ENCODE measurements at places on chromosomes 12 and 14.

DNA sequence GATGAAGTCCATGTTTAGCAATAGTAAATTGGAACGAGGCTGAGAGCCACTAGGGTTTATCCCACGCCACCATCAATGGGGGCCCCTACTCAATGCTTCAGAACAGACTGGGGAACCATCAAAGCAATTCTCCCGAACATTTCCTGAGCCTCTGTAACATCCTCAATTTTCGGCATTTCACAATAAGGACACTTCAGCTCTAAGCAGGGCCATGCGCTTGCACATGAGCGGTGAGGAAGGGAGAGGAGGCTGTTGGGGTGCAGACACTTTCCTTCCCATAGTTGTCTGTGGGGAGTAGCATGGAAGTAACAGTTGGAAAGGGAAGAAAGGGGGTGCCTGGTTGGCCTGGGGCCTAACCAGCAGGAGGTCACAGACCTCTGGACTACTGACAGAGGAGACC is 129.9 kb upstream of the PRMT8 start:
- DNase-seq = no peak

DNA sequence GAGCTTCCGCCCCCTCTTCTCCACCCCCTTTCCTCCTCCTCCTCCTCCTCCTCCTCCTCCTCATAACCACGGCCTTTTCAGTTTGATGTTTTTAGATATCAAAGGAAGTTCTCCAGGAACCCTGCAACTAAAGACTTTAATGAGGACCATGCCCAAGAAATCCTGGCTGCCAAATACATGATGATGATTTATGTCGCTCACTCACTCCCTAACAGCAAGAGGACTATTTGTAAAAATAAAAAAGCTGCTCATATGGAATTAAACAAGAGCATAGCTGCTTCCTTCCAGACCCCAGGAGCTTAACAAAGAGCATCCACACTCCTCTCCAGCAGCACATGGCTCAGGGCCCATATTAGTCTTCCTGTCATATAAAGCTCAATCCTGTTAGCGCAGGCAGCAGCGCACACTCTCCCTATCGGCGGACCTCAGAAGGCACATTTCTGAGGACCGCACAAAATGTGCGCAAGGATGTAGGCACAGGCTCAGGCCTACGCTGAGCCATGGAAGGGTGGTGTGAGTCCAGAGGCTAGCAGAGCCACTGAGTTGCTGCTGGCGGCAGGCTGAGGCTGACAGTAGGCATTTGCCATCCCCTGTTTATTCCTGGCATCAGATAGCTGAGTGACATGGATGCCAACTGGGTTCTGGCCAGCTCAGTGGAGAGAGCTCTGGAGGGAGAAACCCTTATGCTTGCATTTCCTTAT is 232.8 kb downstream of the MSRB3 start:
- DNase-seq = no peak

- DNase-seq = no peak
These were observed 13.9 kb downstream of the LPCAT3 start for GRCh38 chr12:7004287-7004803.

DNA sequence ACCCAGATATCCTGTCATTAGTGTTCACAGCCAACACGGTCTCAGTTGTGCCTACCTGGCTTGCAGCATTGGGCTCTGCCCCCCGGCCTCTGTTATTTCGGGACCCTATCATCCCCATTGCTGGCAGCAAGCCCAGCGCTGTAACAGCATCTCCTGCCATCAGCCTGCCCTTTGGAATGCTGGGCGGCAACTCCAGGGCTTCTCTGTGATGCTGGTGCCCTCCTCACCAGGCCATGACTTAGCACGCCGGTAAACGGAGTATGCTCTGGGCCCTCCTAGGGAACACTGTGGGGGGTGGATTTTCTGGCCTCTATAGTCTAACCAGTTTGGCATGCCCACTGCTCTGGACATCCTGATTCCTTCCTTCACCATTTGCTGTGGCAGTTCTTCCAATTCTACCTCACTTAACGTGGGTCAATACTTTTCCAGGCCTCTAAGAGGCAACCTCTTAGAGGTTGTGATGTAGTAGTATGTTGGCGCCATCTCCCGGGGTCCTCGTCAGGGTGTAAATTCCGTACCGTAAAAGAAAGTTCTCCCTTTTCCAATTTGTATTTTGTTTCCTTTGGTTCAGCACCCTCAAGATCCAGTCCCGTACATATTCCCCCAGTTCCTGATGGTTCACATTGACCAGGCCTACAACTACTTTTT is 80.0 kb downstream of the SINHCAF start:
- DNase-seq = peak; percentile 35

GRCh38 chr14:85165094-85165493 is 364.9 kb upstream of the FLRT2 start:
- no peak for DNase-seq

- no peak for DNase-seq
These were observed 14.9 kb downstream of the SLC35E3 start for GRCh38 chr12:68760806-68761441.

GRCh38 chr12:49636979-49637755 is 13.8 kb downstream of the PRPF40B start:
- peak; percentile 84 for DNase-seq

DNA sequence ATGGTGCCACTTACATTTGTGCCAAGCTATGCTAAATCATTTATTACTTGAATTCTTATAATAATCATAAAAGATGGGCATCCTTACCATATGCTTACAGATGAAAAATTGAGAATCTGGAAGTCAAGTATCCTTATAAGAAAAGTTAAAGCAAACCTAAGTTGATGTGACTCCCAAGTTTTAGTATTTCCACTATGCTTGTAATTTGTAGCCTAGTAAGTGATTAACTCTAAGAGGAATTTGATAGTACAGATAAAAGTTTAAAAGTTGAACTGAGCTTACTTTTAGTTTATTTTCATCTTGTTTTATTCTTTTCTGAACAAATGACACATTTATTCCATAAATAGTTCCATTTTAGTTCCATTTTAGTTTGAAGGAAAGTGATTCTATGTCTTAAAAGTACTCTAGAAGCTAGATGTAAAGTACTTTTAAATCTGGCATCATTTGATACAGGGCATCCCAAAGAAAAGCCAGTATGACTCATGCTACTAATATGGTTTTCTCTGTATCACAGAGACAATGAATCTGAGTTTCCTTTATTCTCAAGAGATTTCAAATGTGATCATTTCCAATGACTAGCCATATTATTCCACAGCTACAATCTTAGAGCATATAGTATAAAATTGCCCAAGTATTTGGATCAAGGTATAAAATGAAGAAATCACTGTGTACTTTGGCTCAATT is 596.0 kb downstream of the SLC16A7 start:
- DNase-seq = no peak

DNA sequence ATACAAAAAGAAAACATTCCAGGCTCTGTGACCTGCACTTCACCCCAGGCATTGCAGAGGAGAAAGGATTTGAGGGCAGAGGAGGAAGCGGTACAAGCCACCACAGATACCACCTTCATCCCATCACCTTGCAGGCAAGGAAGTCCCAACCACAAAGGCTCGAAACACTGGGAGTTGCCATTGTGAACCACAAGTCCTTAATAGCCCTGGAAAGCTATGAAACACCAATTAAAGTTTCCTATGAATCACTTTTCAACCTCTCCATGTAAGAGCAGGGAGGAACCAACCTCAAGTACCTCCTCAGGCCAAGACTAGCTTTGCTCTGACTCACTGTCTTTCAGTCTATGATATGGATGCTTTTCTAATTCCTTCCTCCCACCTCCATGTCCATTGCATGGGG is 27.0 kb downstream of the MAP3K9 start:
- peak; percentile 91 for DNase-seq

- DNase-seq = peak; percentile 56
These were observed 196.9 kb downstream of the ALG10 start for GRCh38 chr12:34219046-34219770.
